NCI-H526 (cell line): ENCODE measurements at places on chromosomes 7 and 10.
A peak's percentile ranks its signal among the peaks of the same experiment; 100 is the strongest.

DNA sequence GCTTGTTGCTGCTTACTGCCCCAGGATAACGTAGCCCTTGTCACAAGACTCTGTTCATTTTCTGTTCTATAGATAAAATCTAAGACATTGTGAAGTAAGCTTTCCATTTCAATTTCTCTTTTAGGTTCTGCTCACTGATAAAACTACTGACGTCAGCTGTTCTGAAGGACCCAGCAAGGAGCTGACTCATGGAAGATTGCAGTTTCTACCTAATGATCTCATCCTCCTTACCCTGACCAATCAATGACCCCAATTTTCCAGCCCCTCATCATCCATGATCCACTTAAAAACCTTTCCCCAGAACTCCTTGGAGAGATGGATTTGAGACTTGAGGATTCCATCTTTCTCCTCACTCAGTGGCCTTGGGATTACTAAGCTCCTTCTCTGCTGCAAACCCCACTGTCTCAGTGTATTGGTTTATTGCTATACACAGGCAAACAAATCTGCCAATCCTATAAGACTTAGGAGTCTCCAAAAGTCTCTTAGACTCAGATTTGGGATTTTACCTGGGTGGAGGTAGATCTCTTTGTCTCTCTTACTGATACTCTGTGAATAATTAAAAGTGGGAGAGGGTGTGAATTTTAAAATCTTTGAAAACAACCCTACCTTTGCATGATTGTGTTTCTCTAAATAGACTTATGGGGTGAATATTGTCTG lies 109.2 kb upstream of the TRIM24 start:
- DNase-seq = no peak

- no peak for DNase-seq
Measured at GRCh38 chr7:138863931-138864330, 65.9 kb upstream of the ATP6V0A4 start.

DNA sequence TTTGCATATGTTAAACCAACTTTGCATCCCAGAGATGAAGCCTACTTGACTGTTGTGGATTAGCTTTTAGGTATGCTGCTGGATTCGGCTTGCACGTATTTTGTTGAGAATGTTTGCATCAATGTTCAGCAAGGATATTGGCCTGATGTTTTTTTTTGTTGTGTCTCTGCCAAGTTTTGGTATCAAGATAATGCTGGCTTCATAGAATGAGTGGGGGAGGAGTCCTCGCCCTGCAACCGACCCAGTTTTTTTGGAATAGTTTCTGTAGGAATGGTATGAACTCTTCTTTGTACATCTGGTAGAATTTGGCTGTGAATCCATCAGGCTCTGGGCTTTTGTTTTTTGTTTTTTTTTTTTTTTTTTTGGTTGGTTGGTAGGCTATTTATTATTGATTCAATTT lies 147.9 kb downstream of the AHR start:
- peak; percentile 12 for DNase-seq

GRCh38 chr10:103933557-103934121 lies 15.7 kb upstream of the STN1 start:
- DNase-seq = no peak

DNA sequence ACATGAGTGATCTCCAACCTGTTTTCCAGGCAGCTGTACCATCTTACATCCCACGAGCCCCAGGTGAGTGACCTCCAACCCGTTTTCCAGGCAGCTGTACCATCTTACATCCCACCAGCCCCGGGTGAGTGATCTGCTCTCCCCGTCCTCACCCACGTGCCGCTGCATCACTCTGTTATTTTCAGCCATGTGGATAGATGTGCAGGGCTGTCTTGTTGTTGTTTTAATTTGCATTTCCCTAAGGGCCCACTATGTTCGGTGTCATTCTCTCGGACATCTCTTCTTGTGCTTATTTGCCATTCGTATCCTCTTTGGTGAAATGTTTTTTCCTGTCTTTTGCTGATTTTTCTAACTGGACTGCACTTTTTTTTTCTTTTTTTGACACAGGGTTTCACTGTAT lies 17.9 kb upstream of the LARP4B start:
- no peak for DNase-seq

DNA sequence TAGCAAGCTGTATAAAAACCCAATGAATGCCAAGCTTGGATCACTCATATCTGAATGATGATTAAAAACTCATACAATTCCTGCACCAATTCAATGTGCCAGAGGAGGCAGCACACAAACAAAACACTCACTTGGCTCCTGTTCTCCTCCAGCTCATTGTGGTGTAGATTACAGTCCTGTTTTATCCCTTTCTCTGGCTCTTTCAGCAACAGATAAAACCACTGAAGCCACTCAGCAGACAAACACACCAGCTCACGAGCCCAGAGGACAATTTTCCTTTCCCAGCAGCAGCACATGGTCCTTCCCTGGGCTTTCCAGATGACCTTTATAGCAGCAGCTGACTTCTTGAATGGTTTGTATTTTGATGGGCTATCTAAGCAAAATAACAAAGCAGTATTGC lies 107.3 kb upstream of the STARD3NL start:
- DNase-seq = peak; percentile 3

GRCh38 chr10:6086375-6087233 lies 2.2 kb upstream of the RBM17 start:
- peak; percentile 86 for DNase-seq

DNA sequence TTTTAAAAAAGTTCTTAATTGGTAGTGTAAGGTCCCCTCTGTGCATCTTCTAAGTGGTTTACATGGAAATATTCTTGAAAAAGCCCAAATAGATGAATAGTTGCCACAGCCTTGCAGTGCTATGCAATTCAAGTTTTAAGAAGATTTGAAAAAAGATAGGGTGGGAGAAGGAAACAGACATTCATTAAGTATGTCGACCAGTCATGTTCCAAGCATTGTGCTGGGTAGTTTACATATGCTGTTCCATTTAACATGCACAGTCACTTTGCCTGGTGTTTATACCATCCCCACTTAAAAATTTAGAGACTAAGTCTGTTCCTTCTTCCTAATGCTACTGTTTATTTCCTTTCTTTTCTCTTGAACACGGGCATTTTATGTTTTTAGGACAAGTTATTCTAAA lies 28.1 kb upstream of the NAMPT start:
- no peak for DNase-seq

DNA sequence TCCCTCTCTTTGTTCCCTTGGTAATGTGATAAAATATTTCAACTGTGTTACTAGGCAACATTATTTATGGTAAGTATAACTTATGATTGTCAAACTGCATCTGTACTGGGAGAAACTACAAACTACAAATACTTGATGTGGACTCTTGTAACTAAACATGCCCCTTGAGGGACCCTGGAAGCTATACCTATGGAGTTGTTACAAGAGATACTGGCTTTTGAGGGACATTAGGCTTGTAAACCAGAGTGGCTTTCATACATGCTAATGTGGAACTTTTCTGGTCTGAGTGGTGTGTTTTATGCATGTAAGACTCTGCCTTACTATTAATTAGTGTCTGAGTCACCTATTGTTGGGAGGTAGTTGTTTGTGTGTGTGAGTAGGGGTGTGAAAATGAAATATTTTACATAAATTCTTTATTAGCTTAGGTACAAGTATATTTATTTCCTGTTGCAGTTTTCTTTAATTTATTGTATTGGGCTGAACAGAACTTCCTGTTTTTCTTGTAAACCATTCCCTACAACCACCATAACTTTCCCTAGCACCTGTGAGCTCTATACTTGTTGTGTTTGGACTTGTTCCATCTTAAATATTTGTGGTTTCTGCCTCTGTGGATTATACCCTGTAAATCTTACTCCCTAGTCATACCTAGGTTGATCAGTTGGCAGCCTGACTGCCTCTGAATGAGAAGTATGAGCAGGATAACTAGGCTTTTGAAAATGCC lies 49.8 kb downstream of the STK31 start:
- no peak for DNase-seq

- no peak for DNase-seq
Measured at GRCh38 chr7:134818613-134819345, 39.3 kb downstream of the CALD1 start.
